ENCODE measurements at places on chromosomes 3 and 15.

DNA sequence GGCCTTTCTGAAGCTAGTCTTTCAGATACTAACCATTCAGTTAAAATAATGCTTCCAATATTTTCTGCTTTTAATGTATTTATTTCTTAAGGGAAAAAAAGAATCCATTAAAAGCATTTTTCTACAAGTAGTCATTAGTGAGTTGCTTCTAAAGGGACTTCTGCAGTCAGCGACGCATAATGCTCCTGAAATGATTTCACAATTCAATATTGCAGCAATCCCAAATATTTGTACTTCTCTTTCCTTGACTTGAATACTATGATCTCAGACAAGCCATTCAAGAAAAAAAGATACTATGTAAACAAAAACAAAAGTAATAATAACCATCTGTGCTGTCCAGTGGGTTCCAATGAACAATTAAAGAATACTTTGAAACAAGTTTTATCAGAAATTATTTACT lies 681.0 kb downstream of the DIPK2A start:
- DNase-seq, result no peak

- no peak for DNase-seq
These were observed 40.5 kb downstream of the SST start for GRCh38 chr3:187629711-187630110.

DNA sequence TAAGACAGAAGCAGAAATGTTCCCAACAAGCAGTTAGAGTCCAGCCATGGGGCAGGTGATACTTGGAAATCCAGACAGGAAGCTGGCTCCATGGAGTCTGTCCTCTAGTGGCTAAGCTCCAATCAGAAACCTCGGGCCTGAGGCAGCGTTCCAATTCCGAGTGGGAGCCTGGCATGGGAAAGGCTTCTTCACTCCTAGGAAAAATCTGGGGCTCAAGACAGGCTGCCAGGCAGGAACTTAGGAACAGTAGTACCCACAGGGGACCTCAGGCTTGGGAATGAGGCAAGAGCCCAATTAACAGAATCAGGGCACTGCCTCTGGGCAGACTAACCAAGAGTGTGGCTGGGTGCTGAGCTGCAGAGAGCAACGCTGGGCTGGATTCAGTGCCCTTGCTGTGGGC lies 6.2 kb upstream of the ATP13A4 start:
- no peak for DNase-seq

DNA sequence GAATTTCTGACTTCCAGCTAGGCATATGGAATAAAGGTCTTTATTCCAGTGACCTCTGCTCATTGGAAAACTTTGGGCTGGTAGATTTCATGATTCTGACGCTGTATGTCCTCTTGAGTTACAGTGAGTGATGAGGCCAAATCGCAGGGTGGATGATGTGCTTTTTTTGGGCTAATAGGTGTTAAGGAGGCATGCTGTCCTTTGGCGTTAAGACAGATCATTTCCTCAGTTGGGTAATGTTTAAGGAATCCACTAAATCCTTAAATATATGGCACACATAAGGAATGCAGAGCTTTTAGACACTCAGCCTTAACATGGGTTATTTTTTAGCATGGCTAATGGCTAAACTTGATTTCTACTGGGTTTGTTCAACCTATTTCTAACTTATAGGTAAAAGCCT lies 87.9 kb downstream of the LPP start:
- DNase-seq, result no peak

- DNase-seq, result no peak
These were observed 479.1 kb upstream of the ZNF717 start for GRCh38 chr3:76264496-76264895.

GRCh38 chr15:25710184-25710583 lies 152.9 kb downstream of the ATP10A start:
- no peak for DNase-seq

DNA sequence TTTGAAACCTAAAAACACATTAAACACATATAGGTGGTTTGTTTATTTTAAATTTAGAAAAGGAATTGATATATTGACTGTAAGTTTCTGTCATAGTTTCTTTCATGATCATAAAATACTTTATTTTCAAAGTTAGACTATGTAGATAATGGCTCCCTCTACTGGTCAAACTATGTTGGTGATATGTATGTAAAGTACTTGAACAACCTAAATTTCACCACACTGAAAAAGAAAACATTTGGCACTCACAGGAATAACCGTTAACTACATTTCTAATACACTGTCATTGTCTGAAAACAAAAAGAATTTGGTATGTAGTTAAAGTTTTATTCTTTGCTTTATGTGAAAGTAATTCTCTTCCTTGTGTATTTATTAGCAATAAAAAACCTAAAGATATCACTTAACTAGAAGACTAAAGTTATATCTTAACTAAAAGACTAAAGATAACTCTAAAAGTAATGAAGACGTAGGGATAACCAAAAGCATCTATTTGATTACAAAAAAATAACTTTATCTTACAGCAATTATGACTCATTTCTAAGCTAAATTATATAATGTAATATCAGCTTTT lies 427.5 kb downstream of the VGLL3 start:
- DNase-seq, result no peak

GRCh38 chr3:72334681-72335457 lies 513.4 kb downstream of the SHQ1 start:
- DNase-seq, result no peak

GRCh38 chr3:9862391-9863057 lies 17.5 kb downstream of the CIDEC start:
- DNase-seq, result no peak
